ENCODE measurements at places on chromosomes 2 and 18. TPM values are rescaled to one million over a fixed set of nuclear protein-coding genes. Genes with fewer than 3 reads are reported as not detected.
A peak's percentile ranks its signal among the peaks of the same experiment; 100 is the strongest.

IL36A gene
- polyA plus RNA-seq: not detected

GRCh38 chr2:43269706-43270105, 43.3 kb upstream of the ZFP36L2 start:
- DNase-seq: no peak

DNA sequence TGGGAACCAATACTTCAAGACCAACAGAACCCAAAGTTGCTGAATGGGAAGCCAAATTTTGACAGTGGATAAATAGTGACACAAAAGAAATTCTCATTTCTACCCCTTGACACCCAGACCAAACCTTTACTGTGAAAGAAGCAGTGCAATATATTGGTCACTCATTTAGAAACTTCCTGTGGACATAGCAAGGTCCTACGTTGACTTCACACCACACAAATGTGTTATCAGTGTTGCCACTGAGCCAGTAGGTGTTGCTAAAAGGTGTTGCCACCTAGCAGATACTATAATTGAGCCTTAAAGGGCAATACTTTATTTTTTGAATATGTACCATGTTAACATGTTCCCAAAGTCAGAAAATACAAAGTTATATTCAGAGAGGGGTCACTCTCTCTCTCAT, 1008.9 kb upstream of the CDH2 start:
- no peak for DNase-seq

DNA sequence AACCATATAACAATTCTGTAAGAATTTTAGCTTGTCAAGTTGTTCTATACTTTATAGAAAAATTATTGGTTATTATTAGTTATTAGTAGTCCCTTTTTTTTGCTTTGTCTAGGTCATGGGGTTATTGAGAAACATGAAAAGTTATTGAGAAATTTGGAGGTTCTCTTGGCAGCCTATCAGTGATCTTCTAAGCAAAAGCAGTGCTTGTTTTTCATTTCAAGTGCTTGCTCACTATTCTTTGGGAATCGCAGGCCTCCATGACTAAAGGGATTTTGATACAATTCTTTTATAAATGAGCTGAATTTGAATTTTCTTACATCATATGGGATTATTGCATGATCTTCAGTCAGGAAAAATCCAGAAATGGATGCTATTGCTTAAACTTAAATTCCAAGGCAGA, 25.8 kb downstream of the PLEKHA3 start:
- DNase-seq: no peak

- DNase-seq: peak; percentile 61
Observed at GRCh38 chr2:191866675-191867506, 20.0 kb upstream of the CAVIN2 start.

ARL4C gene
- 22.4 TPM for polyA plus RNA-seq

DNA sequence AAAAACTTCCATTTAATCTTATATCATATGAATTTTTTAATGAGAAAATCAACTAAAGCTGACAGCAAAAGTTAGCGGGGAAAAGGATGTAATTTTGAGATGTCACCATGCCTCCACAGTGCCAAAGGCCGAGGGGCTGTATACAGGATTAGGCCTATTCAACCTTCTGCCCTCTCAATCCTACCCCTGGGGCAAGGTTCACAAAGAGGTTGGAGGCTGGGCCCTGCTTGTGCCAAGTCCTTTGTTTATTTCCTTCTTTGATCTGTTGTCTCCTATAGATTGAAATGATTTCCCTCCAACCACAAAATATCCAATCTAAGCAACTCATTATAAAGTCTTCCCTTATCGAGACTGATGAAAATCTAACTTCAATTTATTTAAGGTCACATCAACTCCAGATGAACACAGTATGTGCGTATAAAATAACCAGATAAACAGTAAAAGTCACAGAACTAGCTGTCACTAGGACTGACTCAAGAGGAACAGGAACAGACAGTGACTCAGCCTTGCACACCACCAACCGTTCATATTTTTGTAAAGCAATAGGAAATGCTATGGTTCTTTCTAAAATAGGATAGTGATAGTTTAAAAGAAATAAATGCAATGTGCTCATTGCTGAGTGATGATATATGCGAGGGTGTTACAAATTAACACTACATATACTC, 95.8 kb downstream of the SLC25A12 start:
- no peak for DNase-seq

DNA sequence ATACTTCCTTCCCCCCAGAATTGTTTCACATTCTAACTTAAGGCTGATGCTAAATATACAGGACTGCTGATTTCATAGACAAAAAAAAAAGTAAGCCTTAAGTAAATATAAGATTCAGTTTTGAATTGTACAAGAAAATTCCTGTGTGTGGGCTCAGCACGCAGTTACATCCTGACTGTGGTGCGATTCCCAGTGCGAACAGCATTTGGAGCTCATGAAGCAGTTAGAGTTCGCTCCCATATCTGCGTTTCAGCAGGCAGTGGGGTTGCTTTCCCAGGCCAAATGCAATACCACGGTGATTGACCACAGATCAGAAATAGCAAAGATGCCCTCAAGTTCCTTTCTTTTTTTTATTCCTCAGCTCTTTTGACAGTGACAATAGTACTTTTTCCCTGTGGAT, 75.6 kb downstream of the SATB2 start:
- DNase-seq: no peak

DNA sequence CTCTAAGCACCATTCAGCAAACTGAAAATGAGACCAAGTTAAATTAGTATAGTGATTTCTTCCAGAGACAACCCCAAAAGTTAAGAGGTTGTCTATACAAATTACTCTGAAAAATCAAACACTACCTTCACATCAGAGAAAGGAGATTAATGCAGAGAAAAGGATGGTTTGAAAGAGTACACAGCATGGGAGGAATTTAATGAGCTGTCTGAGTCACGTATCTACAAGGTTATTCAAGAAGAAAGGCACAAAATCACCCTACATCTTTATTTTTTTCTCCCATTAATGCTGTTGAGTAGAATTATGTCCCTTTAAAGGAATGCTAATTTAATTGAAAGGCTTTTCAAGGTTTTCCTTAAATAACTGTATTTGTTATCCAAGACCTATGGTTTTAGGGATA, 41.1 kb downstream of the LANCL1 start:
- DNase-seq: no peak

- DNase-seq: no peak
Observed at GRCh38 chr2:12737738-12738485, 21.2 kb downstream of the TRIB2 start.

DNA sequence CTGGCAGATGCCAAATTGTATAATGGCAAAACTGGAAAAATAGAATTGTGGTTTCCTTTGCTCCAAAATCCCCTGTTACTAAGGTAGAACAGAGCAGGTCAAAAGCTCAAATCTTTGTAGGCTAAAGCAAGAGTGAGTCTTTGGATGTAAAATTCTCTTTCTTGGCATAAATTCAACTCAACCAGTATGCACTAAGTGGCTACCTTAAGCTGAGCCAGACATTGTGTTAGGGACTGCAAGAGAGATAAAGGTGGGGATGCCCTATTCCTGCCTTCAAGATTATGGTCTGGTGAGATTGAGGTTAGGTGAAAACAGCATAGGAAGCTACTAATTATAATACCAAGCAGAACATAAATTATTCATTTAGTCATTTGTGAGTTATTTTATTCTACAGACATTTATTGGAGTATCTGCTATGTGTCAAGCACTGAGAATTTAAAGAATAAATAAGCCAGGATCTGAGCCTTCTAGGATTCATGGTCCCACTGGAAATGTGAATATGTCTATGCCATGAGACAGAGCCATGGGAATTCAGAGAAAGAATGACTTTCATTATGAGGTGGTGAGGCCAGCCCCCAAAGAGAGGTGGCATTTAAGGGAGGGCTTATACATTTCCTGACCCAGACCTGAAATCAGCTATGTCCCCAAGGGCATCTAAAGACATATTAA, 198.0 kb upstream of the NCKAP5 start:
- DNase-seq: no peak

DNA sequence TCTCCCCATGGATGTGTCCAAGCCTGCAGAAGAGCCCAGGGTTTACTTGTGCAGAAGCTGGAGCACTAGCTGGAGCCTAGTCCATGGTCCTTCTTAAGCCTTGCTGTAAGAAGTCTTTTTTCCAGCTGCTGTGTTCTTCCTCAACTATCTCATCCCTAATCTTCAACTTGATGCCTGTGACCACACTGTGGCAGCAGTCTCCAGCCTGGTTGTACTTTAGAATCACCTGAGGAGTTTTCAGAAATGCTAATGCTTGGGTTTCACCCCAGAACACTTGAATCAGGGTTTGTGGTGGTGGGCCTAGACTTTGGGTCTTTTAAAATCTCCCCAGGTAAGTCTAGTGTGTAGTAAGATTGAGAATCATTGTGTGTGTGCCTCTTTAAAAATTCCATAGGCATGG, 173.6 kb downstream of the ADCYAP1 start:
- no peak for DNase-seq

VWC2L gene
- polyA plus RNA-seq: not detected

SGPP2 gene
- polyA plus RNA-seq: 1.9 TPM

DNA sequence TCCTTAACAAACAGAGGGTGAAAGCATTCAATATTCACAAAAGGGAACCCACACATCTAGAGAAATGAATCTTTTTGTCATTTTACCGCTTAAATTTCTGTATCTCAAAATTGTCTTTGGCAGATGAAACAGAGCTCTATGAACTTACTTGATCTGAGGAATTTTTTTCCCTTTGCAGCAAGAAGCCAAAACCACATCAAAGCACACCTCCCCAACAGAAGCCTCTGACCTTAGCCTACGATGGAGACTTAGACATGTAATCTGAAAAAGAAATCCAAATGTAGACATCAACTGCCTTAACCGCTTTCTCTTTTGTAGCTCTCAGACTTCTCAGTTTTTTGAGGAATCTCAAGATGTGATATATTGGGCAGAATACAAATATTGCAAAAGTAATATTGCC, 287.9 kb upstream of the HNMT start:
- DNase-seq: no peak

DNA sequence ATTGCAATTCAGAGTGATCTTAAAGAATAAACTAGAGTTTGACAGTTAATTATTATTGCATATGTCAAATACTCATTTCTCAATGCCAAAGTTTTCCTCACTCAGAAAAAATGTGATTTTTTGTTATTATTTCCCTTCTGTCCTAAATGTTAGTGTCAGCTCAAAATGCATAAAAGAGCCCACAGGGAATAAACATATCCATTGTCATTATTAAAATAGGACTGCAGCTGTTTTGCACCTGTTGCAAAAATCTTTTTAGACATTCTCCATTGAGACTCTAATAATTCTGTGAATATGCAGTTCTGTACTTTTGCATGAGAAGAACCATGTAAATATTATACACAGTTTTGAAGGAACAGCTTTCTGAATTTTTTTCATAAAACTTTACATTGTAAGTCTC, 540.0 kb upstream of the SLC39A10 start:
- no peak for DNase-seq

DNA sequence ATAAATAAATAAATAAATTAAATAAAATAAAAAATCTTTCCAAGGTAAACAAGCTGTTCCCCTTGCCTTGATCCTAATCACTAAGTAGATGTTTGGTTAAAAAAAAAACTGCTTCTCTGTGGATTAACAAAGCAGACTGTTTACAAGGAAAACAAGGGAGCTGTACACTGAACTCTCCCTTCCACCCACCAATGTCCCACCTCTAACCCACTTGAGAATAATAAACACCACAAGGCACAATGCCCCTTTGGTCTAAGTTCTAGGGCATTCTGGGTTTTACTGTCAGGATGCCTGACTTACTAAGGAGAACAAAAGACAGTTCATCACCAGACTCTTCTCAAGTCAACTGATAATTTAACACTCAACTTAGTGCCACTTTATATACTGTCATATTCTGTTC, 83.5 kb downstream of the NCKAP1 start:
- DNase-seq: no peak

DNA sequence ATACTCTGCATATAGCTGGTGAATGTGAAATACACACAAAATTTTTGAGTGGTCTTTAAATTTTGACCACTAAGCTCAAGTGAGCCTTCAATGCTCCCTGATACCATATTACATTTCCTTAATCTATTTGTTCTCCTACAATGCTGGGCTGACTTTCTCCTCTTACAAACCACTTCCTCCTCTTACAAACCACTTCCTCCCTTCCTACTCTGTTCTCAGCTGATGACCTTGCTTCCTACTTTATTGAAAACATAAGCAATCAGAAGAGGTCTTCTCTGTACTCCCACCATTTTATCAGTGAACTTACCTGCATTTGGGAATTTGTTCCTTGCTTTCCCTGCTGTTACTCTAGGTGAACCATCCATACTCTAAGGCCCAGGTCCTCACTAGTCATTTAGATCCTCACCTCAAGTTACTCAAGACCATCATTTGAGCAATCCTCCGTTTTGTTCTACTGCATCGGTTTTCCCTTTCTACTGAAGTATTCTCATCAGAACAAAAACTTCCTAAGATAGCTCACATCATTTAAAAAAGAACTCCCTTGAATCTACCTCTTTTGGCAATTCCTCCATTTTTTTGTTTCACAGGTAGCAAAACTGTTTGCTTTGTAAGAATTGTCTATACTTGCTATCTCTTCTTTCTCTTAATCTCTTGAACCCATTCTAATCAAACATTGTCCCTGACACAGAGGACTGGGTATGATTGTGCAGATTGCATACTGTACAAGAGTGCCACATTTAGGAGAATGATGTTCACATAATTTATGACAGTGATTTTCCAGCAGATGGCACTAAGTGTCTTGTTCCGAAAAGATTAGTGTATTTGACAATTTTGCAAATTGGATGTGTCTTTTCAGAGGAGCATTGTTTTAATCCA, 96.5 kb downstream of the EPB41L5 start:
- DNase-seq: no peak

GRCh38 chr2:236307641-236308040, 43.4 kb upstream of the ASB18 start:
- DNase-seq: no peak
